ENCODE measurements at places on chromosomes 12 and 14.
A peak's percentile ranks its signal among the peaks of the same experiment; 100 is the strongest.

GRCh38 chr12:82596483-82596882 lies 90.2 kb upstream of the TMTC2 start:
- no peak for DNase-seq

DNA sequence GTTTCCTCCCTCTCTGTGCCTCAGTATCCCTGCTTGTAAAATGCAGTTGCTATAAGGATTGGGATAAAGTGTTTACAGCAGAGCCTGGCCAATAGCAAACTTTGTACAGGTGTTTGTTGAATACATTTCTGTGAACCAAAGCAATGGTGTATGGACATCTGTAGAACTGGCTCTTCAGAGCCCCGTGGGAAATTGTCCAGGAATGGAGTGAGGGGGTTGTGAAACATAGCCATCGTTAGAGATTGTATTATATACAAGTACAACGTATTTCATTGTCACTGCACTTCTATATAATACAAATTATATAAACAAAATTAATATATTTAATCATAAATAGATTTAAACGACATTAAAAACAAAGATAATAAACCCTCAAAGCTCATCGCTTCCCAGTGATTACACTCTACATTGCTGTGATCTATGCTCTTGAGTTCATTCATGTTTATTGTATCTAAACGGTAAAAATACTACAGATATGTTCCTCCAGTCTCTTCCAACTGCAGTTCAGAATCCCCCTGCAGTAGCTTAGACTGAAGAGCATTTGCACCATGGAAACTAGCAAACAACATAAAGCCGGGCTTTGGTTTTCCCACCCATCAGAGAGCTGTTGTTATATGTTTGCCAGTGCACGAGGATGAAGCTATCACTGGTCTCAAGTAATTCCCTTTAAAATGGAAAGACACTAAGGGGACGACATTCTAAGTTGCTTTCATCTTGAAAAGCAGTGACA lies 216.7 kb downstream of the TMEM132C start:
- no peak for DNase-seq

GRCh38 chr14:62301080-62301479 lies 538.9 kb downstream of the SNAPC1 start:
- no peak for DNase-seq

DNA sequence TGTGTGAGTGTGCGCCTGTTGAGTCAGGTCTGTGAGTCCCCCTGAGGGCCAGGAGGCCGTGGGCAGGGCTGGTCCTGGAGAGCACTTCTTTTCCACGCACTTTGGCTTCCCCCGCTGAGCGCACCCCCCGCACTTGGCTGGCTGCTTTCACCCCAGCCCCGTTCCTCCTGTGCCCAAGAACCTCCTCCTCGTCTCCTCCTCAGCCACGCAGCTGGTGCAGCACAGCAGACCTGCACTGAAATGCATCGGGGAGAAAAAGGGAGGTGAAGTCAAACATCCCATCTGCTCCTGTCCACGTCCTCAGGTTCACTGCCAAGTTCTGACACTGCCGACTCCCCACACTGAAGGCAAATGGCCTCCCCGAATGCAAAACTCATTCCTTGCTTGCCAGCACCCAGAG lies 362.7 kb upstream of the SFSWAP start:
- DNase-seq = no peak

DNA sequence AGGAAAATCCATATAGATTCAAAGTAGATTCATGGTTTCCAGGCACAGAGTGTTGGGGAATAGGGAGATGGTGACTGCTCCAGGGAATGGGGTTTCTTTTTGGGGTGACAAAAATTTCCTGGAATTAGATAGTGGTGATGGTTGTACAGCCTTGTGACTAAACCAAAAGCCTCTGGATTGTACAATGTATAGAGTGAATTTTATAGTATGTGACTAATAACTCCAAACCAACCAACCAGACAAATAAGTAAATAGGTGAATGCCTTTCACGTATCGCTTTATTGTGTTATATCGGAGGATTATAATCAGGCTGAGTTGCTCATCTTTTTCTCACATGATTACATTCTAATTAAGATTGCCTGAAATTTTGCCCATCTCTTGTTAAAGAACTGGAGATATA lies 24.6 kb upstream of the PPFIBP1 start:
- no peak for DNase-seq

DNA sequence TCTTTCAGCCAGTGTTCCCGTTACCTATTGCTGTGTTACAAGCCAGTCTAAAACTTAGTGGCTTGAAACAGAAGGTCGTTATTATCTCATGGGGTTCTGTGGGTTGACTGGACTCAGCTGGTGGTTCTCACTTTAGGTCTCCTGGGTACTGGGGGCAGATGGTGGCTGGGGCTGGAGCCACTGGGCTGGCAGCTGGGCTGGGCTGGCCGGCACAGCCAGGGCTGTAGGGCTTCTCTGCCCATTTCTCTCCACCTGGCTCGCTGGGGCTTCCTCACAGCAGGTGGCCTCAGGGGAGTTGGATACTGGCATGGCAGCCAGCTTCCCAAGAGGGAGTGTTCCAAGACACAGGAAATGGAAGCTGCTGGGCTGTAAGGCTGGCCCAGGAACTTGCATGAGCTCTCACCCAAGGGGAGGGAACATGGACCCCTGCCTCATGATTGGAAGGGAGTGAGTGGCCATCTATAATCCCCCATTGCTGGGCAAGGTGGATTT lies 27.0 kb downstream of the TUNAR start:
- DNase-seq = no peak

GRCh38 chr12:43349863-43350262 lies 202.1 kb downstream of the ADAMTS20 start:
- DNase-seq = no peak

- no peak for DNase-seq
Measured at GRCh38 chr12:84856156-84856900, 56.3 kb downstream of the SLC6A15 start.

DNA sequence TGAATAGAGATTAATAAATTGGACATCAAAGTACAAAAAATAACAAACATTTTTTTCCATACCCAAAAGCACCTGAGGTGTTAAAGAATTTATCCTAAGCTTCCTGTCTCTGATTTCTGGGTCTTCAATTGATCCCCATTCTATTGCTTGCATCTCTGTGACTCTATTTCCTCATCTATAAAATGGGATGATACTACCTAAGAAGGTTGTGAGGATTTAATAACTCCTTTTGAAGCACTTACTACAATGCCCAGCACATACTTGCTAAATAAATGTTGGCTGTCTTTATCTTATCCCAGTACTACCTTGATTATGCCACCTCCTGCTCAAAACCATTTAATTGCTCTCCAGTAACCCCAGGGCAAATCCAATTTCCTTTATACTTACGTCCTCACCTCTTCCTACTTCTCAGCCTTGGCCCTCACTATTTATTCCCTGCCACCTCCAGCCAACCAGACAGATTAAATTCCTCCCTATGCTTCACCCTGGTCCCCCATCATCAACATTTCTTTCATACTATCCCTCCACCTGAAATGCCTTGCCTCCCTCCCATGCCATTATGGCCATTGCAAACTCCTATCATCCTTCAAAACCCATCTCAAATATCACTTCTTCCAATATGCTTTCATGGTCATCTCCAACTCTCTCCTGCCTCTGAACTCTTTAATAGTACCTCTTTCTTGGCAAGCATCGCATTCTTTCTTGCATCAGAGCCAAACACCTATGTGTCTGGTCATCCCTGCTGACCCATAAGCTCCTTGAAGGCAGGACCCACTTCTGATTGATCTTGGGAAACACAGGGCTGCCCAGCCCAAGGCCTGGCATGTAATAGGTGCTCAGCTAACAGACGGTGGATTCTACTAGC lies 7.9 kb upstream of the ASIC1 start:
- DNase-seq = no peak

- DNase-seq = no peak
Measured at GRCh38 chr12:52372216-52373154, 5.2 kb upstream of the KRT85 start.

- no peak for DNase-seq
Measured at GRCh38 chr12:67284561-67284960, 15.4 kb downstream of the CAND1 start.

- no peak for DNase-seq
Measured at GRCh38 chr14:47826809-47827208, 151.4 kb upstream of the MDGA2 start.

DNA sequence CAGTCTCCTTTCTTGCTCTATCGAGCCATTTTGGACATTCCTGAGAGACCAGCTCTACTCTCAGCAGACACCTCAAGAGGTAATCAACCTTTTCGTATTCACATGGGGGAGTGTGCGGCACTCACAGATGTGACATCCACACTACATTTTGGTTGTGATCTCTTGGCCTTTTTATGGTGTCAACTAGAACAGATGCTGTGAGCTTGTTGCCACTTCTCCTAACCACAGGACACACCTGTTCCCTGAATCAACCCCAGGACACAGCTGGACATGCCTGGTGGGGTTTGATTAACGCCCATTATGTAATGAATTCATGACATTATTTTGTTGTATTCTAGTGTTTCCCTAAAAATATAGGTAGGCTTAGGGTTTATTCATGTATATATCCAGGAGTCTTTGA lies 1143.6 kb downstream of the TMEM121 start:
- no peak for DNase-seq

DNA sequence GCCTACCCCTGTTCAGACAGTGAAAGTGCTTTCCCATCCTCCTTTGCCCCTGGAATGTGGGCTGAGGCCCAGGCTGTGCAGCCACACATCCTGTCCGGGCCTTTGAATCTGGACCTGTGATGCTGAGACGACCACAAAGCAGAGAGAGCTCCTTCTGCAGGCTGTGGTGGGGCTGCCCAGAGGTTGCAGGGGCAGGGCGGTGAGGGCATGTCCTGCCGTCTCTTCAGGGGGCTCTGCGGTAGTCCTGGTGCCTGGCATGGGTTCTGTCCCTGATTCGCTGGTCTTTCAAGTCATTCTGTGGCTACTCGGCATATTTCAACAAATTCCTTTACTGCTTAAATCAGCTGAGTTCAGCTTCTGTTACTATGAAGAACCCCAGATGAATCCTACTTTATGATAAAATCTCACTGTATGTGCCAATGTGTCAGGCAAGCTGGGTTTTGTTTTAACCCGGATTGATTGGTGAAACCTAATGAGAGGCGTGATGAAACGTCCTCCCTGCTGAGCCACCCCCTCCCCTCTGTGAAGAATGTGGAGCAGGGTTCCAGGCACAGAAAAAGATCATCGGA lies 63.4 kb upstream of the DICER1 start:
- DNase-seq = no peak

DNA sequence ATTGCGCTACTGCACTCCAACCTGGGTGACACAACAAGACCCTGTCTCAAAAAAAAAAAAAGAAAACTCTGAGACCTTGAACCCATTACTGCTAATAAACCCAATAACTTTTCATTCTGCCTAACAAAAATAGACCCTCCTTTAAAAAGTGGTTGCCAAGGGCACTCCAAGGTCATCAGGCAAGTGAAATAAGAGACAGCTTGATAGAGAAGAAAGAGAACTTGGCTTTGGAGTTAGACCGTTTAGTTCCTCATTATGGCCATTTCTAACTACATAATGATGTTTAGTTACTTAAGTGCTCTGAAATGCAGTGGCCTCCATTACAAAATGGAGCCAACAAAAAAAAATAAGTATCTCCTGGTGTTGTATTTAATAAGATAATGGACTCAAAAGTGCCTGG lies 55.9 kb downstream of the PHLDA1 start:
- DNase-seq = no peak

GRCh38 chr12:57456145-57456700 lies 1.1 kb downstream of the INHBE start:
- DNase-seq = no peak

DNA sequence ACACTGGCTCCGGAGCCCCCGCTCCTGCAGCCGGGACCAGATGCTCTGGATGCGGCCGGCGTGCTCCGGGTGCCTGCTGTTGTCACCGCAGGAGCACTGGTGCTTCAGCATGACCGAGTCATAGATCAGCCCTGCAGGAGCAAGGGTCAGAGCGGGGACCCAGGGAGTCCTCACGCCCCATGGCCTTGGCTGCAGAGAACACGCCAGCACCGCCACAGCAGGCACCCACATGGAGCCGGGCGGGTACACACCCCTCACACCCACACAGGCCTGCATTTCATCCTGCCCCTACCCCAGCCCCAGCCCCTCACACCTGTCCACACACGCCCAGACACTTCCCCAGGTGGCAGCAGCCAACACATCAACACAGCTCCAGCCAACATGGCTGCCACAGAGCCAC lies 18.8 kb downstream of the SLC48A1 start:
- DNase-seq = no peak

GRCh38 chr14:101008631-101009336 lies 105.3 kb upstream of the RTL1 start:
- DNase-seq = no peak

GRCh38 chr14:22552001-22552826 lies 36.8 kb downstream of the DAD1 start:
- DNase-seq = no peak

DNA sequence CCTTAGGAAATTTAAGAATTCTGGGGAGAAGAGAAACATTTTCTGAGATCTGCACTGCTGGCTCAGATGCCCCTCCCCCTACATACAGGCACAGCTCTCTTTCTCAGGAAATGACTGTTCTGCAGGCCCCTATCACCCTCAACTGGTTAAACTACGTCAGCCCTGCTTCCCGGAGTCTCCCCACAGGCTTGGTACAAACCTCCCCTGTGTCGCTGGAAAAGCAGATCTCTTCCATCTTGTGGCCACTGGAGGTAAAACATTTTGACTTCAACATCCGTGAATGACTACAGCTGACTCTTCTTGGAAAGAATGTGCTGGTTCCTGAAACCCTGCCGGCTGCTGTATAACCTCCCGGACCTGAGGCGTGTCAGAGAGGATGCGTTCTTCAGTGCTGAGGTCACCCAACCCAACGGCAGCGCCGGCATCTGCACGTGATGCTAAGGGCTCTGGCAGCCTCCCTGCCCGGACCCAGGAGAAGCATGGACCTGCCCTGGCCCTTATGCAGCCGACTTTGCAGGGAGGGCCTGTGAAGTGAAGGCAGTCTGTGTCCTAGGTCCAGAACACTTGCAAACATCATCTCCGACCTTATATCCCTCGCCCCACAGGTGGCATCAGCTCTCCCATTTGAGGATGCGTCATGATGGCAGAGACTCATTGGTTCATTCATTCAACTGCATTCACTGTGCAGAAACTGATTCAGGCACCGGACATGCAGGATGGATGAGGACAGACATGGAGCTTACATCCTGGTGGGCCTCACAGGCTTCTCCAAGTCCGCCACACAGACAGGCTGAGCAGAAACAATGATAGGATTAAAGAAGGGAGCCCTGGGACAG lies 129.2 kb downstream of the GCH1 start:
- DNase-seq = peak; percentile 64

DNA sequence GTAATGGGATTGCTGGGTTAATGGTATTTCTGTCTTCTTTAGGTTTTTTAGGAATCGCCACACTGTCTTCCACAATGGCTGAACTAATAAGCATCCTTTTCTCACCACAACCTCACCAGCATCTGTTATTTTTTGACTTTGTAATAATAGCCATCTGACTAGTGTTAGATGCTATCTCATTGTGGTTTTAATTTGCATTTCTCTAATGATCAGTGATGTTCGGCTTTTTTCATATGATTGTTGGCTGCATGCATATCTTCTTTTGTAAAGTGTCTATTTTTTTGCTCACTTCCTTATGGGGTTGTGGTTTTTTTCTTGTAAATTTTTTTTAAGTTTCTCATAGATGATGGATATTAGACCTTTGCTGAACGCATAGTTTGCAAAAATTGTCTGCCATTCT lies 377.9 kb downstream of the GALC start:
- DNase-seq = no peak

Data from esophagus squamous epithelium (tissue), 5 donors.